ENCODE measurements at places on chromosomes 5 and 9. TPM values are rescaled to one million over a fixed set of nuclear protein-coding genes. Genes with fewer than 3 reads are reported as not detected.

Gene ST6GALNAC4
- 36.7 TPM for total RNA-seq

Gene FGF18
- total RNA-seq: 1.9 TPM

Gene SLC25A25
- 68.8 TPM for total RNA-seq

Gene CAST
- total RNA-seq: 224 TPM

Gene GFI1B
- not detected for total RNA-seq

Gene CCNI2
- not detected for total RNA-seq

Gene INSL6
- total RNA-seq: not detected

- no peak for DNase-seq
Measured at GRCh38 chr5:2751592-2752021, at the start of gene IRX2. TSS of gene IRX2 (minus strand) at chr5:2751677. CDS start at chr5:2751413, 264 bp downstream.

DNA sequence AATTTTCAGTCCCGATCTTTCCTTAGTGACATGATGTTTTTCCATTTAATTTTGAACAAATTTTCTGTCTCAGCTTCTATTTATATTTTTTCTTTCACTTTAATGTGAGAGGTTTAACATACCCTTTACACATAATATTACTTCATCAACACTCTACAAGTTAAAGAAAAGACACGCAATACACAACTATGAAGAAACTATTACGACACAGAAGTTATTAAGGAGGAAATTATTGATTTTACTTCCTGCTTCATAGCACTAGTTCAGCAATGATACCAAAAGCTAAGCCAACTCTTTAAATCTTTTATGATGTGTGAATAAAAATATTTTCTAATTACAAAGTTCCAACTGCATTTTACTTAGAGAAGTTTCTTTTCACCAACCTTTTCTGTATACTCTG, 432.3 kb upstream of the DAB2 start:
- DNase-seq: no peak

- DNase-seq: peak; percentile 33
Measured at GRCh38 chr5:140114341-140115185, 654 bp downstream of the PURA start.

DNA sequence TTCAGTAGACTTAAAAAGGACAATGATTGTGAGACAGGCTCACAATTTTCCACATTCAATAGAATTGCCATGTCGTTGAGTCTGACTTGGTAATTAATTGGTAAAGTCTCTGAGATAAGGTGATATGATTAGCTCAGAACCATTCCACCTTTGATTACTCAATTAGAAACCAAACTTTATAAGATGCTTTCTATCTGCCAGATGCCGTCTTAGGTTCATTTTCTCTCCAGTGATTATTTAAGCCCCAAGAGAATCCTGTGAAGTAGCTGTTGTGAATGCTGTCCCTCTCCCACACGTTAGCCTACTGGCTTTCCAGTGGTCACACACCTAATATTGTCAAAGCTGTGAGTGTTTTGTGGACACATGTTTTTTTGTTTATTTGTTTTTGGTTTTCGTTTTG, 528.9 kb upstream of the ZNF462 start:
- no peak for DNase-seq

DNA sequence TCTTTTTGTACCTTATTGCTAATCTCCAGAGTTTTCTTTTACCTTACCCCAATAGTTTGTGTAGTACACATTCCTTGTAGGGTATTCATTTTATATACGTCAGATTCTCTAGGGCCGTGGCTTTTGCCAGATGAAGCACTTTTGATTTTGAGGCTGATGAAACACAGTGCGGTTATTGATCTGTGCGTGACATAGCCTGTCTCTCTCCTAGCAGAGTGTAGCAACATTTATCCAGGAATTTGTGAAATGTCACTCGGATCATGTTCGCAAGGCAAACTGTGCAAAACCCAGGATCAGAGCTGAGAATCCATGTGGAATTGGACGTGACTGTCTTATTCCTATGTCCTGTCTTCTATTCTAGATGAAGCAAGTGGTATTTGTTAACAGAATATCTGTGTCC, 142.0 kb upstream of the SH3GL2 start:
- no peak for DNase-seq

GRCh38 chr5:176761755-176762154, 48.6 kb upstream of the UNC5A start:
- DNase-seq: no peak

- no peak for DNase-seq
Measured at GRCh38 chr5:157120102-157120501, 11.3 kb upstream of the HAVCR2 start.

DNA sequence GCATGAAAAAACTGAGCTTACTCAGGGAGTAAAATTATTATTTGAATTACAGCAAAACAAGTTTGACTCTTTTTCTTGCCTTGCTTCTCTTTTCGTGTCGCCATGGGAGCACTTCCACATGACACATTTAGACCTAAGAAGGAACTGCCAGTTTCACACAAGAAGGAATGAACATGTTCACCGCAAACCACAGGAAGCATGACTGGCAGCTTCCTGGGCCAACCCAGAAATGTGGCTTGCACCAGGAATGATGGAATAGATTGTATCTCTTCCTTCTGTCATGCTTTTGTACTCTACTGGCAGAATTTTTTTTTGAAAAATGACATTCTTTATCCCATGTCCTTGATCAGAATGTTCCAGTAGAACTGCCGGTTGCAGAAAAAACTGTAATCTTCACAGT, 32.9 kb upstream of the MAN2A1 start:
- DNase-seq: peak; percentile 24

DNA sequence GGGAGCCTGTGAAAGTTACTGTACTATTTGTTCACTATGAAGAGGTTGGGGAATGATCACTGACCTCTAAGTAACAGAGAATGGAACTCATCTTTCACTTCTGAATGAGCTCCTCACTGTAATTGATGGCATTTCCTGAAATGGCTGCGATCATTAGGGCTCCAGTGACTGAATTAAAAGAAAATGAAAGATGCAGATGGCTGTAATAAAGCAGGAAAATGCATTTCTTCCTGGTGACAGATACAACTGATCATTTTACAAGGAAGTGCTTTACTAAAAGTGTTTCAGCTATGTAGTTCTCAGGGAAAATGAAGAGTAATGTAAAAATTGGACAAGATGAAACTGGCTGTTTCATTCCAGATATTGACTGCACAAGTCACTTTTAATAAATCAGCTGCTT, 1200.6 kb upstream of the NUDT12 start:
- no peak for DNase-seq

GRCh38 chr5:5304361-5305020, 118.0 kb upstream of the ICE1 start:
- no peak for DNase-seq

DNA sequence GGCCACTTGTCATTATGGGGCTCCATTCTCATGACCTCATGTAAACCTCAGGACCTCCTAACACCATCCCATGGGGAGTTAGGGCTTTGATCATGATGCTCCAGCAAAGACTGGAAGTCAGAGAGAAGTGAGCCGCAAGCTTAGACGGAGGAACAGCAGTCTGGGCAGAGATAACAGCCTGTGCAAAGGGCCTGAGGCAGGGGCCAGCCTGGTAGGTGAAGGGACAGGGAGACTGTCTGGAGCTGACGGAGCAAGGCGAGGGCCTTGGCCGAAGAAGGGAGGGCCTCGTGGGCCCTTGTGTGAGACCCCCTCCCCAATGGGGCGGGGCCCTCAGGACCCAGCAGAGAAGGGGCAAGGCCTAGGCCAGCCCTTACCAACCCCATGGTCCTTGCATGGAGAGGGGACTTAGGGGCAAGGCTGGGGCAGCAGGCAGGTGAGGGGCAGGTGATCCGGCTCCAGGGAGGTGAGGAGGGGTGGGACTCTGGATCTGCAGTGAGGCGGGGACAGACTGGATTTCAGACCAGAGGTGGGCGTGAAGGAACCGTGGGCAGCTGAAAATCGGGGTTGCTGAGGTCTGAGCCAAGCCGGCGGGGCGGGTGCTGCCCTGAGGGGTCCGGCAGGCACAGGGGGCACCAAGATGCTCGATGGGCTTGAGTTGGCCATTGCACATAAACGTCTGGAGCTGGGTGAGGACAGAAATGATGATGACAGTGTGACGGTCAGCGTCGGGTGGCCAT, 17.4 kb downstream of the GPSM1 start:
- DNase-seq: no peak

- DNase-seq: no peak
Measured at GRCh38 chr5:153926201-153926600, 112.5 kb downstream of the FAM114A2 start.

DNA sequence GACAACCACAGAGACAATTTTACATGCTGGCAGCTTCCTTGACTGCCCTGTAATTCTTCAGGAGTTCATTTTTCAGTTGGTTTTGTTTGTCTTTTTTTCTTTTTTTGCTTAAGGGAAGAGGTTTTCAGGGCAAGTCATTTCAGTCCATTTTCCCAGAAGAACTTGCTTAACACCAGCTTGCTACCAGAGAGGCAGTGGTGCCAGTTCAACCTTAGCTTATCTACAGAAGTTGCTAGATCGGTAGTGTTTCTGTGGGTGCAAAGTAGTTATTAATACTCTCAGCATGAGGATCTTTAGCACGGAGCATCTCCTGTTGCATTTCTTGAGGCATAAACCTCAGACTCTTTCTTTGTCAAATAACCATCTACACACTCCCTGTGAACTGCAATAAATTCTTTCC, 1.1 kb downstream of the SPEF2 start:
- no peak for DNase-seq

- DNase-seq: no peak
Measured at GRCh38 chr5:85278193-85278592, 893.5 kb upstream of the EDIL3 start.

GRCh38 chr5:154529282-154529681, 51.3 kb upstream of the HAND1 start:
- no peak for DNase-seq

- DNase-seq: no peak
Measured at GRCh38 chr5:108379722-108380530, 2.0 kb downstream of the FBXL17 start.

- no peak for DNase-seq
Measured at GRCh38 chr5:664994-665360, 28.2 kb downstream of the TPPP start.

DNA sequence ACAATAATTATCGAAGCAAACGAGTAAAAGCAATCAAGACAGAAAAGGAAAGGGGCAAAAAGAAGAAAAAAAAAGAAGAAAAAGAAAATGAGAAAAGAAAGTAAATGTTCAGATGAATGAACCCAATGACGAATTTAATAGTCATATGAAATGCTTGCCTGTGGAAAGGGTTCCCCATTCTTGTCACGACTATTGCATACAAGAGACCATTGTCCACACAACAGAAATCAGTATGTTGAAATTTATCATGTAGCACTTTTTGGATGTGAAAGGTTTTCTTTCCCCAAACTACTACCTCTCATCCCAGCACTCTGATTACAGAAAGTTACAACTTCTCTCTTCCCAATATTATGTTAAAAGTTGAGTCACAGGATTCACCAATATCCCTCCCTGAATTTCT, 162.4 kb downstream of the ZDHHC21 start:
- DNase-seq: no peak

GRCh38 chr5:38613992-38614836, 57.8 kb upstream of the LIFR start:
- no peak for DNase-seq

GRCh38 chr9:82134010-82134409, 145.4 kb downstream of the SPATA31D1 start:
- no peak for DNase-seq

DNA sequence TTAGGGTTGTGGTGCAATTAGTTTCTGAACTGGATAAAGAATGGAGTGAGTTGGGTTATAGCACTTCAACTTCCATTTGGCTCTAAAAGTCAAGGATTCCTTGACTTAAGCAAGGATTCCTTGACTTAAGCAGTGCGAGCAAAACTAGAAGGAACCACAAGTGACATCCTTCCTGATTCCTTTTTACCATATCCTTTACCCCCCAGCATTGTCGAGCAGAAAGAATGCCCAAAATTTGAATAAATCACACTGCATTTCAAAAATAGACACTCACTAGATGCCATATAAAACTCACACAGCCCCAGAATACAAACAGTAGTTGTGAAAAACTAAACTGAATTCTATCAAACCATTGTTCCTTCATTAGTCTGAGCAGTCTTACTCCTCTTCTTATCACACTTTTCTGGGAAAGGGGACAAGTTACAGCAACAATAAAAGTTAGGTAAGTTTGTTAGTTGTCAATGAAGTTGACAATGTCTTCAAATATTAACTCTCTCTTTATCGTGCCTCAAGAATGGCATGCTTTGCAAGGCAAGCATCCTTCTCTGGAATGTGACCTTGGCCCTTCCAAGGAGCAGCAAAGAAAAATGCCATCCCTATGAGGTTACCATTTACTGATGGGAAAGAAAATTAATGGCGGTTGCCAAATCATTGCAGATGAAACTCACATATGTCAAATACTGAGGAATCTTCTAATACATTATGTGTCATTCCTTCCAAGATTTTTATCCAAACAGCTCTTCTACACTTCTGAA, 273.3 kb upstream of the ANKRD55 start:
- DNase-seq: no peak

GRCh38 chr5:135341016-135341666, 57.9 kb downstream of the MACROH2A1 start:
- no peak for DNase-seq

DNA sequence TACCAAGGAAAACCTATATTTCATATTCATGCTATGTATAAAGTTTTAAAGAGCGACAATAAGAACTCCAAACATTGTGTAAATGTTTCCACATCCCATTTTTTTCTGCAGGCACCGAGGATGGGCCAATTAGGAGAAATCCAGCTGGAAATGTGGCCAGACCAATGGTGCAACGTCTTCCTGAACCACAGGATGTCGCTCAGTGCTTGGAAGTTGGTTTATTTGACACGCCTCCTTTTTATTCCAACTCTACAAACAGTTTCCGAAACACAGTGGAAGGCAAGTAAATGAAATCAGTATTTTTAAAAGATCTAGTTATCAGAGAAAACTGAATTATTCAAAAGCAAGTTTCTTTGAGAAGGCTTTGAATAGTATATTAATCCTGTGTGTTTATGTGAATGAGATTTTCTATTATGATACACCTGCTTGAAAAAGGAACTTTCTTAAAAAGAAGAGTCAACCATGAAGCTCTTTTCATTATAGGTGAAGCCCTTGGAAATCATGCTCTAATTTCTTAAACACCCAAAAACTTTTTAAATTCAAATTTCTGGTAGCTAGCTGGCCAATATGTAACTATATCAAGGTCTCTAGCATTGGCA, 9.1 kb downstream of the TYRP1 start:
- no peak for DNase-seq

- no peak for DNase-seq
Measured at GRCh38 chr5:132499440-132500243, 9.1 kb upstream of the IRF1 start.

DNA sequence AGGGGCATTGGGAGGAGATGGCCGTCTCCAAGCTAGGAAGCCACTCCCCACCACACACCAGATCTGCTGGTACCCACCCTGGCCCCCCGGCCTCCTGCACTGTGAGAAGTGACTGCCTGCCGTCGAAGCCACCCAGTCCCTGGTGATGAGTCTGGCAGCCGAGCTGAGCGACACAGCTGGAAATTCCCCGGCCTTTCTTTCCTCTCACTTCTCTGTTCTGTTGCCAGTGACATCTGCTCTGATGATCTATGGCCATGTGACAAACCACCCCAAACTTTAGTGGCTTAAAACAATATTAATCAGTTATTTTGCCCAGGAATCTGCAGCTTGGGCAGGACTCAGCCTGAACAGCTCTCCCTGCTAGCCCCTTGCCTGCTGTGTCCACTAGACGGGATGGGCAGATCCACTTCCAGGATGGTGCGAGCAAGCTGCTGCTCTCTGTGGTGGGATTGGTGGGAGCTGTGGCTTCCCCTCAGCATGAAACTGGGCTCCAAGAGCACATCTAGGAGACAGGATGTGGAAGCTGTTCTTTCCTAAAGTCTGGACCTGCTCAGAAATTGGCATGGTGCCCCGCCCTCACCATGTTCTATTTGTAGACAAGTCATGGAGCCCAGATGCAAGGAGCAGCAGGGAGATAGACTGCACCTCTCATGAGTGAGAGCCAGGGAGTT, 211.2 kb downstream of the GADD45G start:
- DNase-seq: no peak

All from omental fat pad (tissue), 4 donors.